Stimulated activated CD8-positive, alpha-beta memory T cell treated with anti-CD3 and anti-CD28 coated beads, Interleukin-15, amount 100 ng/mL, for 48 hours (primary cell): ENCODE measurements at places on chromosomes 1 and 21.

DNA sequence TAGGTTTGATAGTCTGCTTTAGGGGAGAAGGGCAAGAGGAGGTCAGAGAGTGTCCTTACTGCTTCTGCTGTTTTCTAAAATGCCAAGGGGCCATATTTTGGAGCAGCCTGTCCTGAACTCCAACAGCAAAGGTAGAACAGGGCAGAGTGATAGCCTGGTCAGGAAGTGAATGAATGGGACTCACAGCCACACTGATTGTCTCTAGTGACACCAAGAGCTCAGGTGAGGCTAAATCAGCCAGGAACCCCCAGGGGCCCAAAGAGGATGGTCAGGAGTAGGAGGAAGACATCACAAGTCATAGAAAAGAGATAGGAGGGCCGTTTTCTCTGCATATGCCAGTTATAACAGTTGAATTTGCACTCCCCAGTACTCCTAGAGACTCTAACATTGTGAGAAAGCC, 97.4 kb upstream of the DUSP10 start:
- no peak for DNase-seq

GRCh38 chr1:109615879-109616278, 3.5 kb downstream of the GNAT2 start:
- DNase-seq, result no peak

- no peak for DNase-seq
Measured at GRCh38 chr1:205735218-205735617, 14.8 kb downstream of the NUCKS1 start.

- no peak for DNase-seq
Measured at GRCh38 chr1:204199579-204199978, 3.3 kb upstream of the KISS1 start.

DNA sequence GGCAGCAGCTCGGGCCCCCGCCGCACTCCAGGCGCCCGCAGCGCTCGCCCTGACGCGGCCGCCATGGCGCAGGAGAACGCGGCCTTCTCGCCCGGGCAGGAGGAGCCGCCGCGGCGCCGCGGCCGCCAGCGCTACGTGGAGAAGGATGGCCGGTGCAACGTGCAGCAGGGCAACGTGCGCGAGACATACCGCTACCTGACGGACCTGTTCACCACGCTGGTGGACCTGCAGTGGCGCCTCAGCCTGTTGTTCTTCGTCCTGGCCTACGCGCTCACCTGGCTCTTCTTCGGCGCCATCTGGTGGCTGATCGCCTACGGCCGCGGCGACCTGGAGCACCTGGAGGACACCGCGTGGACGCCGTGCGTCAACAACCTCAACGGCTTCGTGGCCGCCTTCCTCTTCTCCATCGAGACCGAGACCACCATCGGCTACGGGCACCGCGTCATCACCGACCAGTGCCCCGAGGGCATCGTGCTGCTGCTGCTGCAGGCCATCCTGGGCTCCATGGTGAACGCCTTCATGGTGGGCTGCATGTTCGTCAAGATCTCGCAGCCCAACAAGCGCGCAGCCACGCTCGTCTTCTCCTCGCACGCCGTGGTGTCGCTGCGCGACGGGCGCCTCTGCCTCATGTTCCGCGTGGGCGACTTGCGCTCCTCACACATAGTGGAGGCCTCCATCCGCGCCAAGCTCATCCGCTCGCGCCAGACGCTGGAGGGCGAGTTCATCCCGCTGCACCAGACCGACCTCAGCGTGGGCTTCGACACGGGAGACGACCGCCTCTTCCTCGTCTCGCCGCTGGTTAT, 2.8 kb downstream of the KCNJ9 start:
- DNase-seq, result peak; percentile 41

- DNase-seq, result no peak
Measured at GRCh38 chr1:103069201-103069600, 39.1 kb downstream of the COL11A1 start.
